Activated CD8-positive, alpha-beta memory T cell treated with anti-CD3 and anti-CD28 coated beads, Interleukin-2, amount 50 U/mL, for 48 hours (primary cell): ENCODE measurements at places on chromosomes 7 and 10.

GRCh38 chr10:132536241-132536876 is 1.2 kb upstream of the INPP5A start:
- DNase-seq = no peak

- no peak for DNase-seq
These were observed 115.5 kb downstream of the ITIH5 start for GRCh38 chr10:7551289-7551688.

DNA sequence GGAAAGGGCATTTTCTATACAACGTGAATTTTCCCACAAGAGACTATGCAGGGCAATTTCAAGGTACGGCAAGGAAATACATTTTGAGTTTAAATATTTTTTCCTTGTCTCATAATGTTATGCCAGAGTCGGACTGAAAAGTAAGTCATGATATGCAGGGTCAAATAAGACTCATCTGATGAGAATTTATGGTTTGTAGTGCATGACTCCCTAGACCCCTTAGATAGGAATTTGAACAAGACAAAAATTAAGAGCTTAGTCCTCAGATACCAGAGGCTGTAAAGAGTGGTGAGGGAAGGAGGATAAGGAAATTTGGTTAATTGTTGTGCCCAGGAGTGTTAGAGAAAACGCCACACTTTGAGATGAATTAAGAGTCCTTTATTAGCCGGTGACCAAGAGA is 616.6 kb downstream of the XPNPEP1 start:
- DNase-seq = no peak

DNA sequence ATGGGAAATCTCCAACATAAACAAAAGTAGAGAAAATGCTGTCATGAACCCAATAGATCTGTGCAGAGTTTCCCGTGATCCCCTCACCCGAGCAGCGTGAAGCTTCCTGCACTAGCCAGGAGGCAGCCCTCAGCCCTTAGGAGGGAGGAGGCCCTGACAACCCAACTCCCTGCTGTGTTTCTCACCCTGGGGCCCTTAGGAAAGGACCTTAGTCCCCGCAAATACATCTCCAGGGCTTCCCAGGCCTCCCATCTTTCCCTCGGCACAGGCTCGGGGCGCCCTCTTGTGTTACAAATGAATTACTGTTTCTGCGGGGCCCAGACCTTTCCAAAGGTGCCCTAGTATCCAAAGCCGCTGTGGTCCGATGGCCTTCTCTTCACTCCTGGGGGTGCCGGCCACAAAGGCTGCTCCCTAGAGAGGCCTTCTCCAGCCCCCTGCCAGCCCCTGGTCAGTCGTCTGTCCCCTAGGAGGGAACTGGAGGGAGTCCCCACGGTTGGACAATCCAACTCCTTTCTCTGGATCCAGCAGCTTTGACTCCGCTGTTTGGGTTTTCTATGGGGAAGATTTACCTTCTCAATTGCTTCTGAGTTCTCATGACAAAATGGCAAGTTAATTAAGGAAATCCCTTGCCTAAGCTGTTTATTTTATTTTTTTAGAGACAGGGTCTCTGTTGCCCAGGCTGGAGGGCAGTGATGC is 49.9 kb upstream of the SH2B2 start:
- DNase-seq = peak; percentile 74

DNA sequence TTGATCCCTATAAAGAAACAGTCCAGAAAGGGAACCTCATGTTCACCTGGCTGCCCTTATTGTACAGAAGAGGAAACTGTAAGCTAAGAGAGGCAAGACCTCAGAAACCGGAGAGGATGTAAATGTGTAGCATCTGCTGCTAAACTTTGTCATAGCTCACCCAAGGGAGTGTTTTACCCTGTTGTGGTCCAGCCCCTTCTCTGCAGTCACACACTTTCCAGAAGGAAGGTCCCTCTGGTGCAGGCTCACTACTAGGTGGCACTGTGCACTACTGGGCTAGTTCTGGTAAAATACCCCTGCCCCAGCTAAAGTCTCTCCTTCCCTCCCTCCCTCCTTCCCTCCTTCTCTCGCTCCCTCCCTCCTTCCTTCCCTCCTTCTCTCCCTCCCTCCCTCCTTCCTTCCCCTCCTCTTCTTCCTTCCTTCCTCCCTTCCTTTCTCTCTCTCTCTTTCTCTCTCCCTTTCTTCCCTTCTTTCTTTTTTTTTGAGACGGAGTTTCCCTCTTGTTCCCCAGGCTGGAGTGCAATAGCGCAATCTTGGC is 42.5 kb upstream of the LCOR start:
- DNase-seq = no peak

GRCh38 chr10:37476285-37476684 is 350.9 kb downstream of the ANKRD30A start:
- DNase-seq = no peak

GRCh38 chr7:158410720-158411119 is 176.9 kb downstream of the PTPRN2 start:
- DNase-seq = no peak

DNA sequence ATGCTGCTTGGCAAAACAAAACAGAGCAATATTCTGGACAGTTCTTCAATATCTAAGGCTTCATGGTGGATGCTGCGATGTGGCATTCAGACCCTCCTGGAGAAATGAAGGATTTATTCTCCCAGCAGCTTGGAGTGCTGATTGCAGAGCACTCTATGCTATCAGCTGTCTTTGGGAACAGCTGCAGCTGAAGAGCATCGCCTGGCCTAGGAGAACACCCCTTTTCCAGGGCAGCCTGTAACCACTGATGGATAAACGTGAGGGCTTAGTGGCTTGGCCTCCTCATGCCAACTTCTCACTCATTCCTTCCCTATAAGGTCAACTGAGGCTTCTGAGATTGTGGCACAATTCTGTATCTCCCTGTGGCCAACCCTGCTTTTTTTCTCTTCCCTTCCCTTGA is 638.1 kb upstream of the CNTNAP2 start:
- DNase-seq = no peak

GRCh38 chr10:86655596-86655995 is 1.2 kb downstream of the OPN4 start:
- DNase-seq = no peak

DNA sequence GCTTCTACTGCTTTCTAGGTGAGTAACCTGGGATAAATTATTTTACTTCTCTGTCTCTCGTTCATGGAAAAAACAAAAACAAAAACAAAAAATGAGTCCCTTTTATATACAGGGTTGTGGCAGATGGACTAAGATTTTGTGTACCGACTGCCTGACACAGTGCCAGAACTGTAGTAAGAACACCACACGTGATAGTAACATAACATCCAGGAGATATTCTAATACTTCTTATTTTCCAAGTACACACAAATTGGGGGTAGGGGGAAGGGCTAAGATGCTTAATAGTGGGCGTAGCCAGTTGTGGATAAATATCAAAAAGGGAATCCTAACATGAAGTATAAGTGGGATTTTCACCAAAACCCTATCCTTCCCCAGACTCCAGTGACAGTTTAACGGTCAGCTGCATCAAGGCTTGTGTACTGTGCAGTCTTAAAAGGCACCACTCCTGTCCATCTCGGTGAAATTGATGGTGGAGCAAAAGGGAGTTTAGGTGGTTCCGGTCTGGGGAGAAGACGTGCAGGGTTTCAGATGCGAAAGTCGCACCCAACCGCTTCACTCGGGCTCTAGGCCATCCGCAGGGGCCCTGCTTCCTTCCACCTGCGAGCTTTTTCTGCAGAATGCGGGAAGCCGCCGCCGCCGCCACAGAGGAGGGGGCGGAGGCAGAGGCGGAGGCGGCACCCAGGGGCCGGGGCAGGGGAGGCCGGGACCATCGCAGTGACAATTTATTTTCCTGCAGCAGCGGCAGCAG is at the start of gene STAMBPL1:
TSS of gene STAMBPL1 (plus strand) at position 712 of the 748 bp plus-strand sequence. CDS start 21,464 bp downstream, outside the sequence.
- DNase-seq = no peak

DNA sequence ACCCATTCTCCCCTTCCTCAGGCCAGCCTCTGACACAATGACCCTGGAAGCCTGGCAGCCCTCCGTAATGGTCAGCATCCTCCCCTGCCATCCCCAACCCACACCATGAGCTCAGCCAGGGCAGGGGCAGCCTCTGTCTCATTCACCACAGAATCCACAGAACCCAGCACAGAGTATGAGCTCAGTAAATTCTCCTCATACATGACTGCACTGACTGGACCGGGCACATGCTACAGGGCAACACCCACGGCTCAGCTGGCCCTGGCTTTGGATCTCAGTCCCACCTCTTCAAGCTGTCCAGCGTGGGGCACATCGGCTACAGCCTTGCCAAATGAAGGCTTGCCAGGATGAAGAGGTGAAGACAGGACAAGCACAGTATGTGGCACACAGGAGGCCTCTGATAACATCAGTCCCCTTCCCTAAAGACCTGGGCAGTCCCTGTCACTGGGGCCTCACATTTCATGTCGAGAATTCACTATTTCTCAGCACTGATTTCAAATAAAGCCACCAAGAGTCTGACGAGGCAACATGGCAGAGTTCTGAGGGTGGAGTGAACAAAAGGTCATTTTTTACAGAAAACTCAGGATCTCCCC is 7.9 kb downstream of the GPRIN2 start:
- peak; percentile 44 for DNase-seq

DNA sequence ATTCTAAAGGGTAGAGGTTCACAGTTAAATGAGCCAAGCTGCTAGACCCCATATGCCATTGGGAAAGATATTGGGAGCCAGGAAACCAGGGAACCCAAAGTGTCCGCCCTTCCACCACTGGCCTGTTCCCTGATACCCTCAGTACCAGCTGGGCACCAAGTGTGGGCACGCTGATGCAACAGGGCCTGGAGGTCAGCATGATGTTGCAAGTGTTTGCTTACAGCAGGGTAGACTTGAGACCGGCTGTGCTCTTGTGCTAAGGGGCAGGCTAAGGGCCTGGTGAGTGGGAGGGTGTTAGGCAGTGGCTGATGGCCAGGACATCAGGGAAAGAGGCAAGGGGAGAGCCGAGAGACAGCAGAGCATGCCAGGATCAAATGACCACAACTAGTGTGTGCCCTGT is 21.0 kb upstream of the MYL7 start:
- DNase-seq = peak; percentile 22

DNA sequence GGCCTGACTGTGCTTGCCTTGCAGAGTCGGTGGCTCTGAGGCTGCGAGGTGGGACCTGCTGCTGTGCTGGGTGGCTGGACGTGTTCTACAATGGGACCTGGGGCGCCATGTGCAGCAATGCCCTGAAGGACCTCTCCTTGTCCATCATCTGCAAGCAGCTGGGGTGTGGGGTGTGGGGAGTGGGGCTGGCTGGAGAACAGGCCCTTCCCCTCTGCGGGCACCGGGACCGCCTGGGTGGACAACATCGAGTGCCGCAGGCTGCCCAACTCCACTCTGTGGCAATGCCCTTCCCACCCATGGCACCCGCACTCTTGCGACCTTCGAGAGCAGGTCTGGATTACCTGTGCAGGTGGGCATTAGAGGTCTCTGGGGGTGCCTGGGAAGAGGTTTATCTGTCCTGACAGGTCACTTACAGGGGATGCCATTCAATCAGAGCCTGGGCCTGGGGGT is 10.9 kb downstream of the SCART1 start:
- DNase-seq = no peak

- no peak for DNase-seq
These were observed 6.1 kb upstream of the SLC29A4 start for GRCh38 chr7:5276611-5277010.

DNA sequence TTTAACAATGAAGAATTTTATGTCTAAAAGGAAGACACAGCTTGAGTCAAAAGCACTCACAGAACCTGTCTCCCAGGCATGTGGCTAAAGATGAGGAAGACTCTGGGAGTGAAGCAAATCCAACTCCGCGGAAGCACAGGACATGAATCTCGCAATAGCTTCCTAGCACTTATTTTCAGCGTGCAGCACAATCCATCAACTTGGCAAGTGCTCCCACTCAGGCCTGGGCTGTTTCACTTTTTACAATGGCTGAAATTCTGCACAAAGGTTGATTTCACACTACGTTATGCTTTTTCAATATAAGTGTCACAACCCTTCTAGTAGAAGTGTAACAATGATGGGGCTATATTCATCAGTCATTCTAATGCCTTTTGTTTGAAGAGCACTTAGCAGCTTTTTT is 180.2 kb downstream of the XPNPEP1 start:
- DNase-seq = no peak

DNA sequence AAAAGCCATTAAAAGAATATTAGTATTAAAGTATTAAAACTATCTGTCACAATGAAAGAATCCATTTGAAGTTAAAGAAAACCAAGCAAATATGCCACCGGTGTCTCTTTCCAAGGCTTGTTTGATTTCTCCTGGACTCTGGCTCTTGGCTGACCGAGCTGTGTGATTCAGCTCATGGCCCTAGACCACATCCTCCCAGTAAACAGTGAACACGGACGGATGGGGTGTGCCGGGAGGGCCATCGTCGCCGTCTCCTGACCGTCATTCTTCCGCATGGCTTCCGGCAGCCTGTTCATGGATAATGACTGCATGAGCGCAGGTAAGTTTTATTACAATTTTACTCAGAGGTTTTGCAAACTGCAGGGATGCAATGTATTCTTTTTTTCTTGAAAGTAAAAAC is 218.5 kb downstream of the DNAJB6 start:
- DNase-seq = peak; percentile 20

GRCh38 chr7:43588477-43589132 is 5.7 kb downstream of the STK17A start:
- no peak for DNase-seq

- DNase-seq = no peak
These were observed 72.6 kb downstream of the TPK1 start for GRCh38 chr7:144763291-144763690.
